ENCODE measurements at places on chromosomes 12 and 14.

- DNase-seq: no peak
Observed at GRCh38 chr14:103319422-103319821, 14.6 kb upstream of the EIF5 start.

- DNase-seq: no peak
Observed at GRCh38 chr14:80264702-80265101, 53.4 kb upstream of the DIO2 start.

GRCh38 chr12:49748800-49749199 lies 7.4 kb downstream of the TMBIM6 start:
- DNase-seq: no peak

GRCh38 chr12:105641749-105642148 lies 311.3 kb downstream of the C12orf75 start:
- DNase-seq: no peak

- no peak for DNase-seq
Observed at GRCh38 chr14:92685784-92686355, 62.6 kb downstream of the LGMN start.

- DNase-seq: no peak
Observed at GRCh38 chr12:22310709-22311108, 23.8 kb downstream of the ST8SIA1 start.

- DNase-seq: no peak
Observed at GRCh38 chr12:11739980-11740577, 90.6 kb downstream of the ETV6 start.

DNA sequence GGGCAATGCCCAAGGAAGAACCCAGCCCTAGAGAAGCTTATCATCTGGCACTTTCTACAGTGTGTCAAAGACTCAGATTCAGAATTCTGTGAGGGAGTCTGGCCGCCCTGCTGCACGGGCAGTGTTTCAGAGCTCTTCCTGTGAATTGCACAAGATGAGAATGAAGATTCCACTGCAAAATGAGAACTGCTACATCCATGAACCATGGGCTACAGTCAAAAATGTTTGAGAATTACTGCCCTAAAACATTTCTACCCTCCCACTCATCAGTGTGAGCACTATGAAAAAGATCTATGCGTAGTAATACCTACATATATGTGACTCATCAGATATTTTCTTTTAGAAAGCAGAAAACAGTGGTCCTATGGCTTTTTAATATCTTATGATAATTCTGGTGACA lies 104.0 kb downstream of the STAB2 start:
- DNase-seq: no peak

DNA sequence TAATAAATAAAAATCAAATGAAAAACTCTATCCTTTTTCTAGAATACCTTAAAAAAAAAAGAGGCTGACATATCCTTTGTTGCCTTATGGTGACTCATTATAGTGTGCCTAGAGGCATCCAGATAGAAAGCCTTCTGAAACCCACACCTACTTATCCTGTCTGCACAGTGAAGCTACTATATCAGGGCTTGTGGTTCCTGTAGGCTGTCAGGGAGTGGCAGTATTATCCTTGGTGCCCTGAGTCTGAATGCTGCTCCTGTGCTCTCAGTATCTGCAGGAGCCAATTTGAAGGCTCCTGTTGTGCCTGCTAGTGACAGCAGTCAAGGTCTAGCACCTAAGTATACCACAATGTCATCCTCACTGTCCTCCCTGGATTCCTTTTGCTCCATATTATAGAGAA lies 168.4 kb upstream of the AVPR1A start:
- DNase-seq: no peak

Data from naive B cell (primary cell).